ENCODE measurements at places on chromosomes 1 and 21.
A peak's percentile ranks its signal among the peaks of the same experiment; 100 is the strongest.

DNA sequence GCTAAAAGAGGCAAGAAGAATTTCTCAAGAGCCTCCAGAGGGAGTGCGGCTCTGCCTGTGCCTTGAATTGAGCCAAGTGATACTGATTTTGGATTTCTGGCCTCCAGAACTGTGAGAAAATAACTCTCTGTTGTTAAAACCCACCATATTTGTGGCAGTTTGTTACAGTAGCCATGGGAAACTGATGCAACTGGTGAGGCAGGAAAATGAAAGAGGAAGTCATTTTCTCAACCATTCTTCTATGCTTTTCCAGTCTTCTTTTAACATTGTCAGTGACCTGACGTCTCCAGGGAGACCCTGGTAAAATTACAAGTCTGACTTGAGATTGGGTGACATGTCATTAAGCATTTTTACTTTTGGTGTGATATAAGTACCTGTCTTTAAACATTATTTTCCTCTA, 5.8 kb downstream of the OR6P1 start:
- peak; percentile 49 for DNase-seq

GRCh38 chr1:109864930-109865612, 45.6 kb upstream of the CSF1 start:
- DNase-seq: no peak

- DNase-seq: peak; percentile 59
These were observed 38.8 kb downstream of the CASQ2 start for GRCh38 chr1:115729756-115730155.

- DNase-seq: no peak
These were observed 53.1 kb upstream of the CTPS1 start for GRCh38 chr1:40926441-40926840.

- peak; percentile 1 for DNase-seq
These were observed 28.4 kb upstream of the CEP350 start for GRCh38 chr1:179925922-179926849.

GRCh38 chr1:201002510-201002909, 21.0 kb downstream of the KIF21B start:
- DNase-seq: no peak

DNA sequence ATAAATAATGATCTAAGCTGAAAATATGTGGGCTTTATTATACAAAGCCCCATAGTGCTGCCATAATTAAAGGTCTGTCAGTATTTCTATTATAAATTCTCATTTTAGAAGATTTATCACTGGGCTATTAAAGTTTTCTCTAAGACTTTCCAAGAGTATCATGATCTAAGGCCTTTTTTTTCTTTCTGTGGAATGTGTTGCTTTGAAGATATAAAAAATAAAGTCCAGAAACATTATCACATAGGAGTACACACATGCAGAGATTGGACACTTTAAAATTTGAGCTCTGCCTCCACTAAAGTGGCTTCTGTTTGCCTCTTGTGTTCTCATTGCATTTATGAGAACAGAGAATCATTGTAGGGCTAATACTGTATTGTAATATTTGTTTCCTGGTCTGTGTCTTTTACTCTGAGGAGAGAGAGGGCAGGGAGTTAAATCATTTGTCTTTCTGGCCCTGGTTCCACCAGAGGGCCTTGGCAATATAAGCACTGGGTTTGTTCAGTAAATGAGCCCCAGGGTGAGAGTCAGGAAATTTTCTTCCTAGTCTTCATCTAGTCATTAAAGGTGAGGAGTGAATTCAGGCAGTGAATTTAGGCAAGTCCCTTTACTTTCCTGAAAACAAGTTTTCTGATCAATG, 70.2 kb downstream of the NFIA start:
- no peak for DNase-seq

DNA sequence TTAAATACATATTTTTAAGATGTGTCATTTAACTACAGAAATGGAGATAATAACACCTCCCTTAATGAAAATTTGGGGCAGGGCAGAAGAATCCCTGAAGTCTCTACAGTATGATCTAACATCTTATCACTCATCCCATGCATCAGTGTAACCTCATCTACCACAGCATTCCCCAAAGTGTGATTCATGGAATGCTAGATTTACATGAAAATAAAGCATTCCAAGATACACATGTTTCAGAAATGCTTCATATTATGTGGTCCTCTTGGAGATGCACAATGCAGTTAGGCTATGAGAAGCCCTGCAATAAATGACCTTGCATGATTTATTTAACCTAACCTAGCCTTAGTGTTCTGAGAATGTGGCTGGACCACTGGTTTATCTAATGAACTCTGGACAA, 166.9 kb upstream of the SYT6 start:
- DNase-seq: no peak

DNA sequence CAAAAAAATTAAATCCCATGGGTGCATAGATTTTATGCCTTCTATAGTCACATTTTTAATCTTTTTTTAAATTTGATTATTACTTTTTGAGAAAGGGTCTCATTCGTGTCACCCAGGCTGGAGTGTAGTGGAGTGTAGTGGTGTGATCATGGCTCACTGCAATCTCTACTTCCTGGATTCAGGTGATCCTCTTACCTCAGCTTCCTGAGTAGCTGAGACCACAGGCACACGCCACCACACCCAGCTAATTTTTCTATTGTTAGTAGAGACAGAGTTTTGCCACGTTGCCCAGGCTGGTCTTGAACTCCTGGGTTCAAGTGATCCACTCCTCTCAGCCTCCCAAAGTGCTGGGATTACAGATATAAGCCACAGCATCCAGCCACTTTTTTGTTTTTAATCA, 10.4 kb downstream of the CBR3 start:
- DNase-seq: no peak

DNA sequence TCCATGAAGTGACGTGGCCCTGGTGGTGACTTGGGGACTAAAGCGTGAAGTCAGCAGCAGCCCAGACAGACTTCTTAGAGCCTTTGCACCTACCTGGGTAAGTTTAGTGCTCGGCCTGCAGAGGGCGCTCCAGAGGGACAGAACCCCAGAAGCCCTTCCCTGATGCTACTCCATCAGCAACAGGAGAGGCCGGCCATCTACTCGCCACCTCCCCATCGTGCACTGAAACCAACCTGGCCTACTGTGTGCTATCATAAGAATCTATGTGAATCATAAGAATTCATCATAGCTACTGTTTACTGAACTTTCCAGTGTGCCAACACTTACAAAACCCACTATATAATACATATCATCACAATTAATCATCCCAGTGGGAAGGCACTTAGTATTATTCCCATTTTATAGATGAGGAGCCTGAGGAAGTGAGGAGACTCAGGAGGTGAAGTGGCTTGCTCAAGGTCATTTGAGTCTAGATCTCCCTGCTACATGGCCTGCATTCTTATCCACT, 7.9 kb upstream of the EDN2 start:
- DNase-seq: peak; percentile 44

- no peak for DNase-seq
These were observed 233.2 kb upstream of the PBX1 start for GRCh38 chr1:164325786-164326185.

- no peak for DNase-seq
These were observed 89.4 kb downstream of the SDCCAG8 start for GRCh38 chr1:243345205-243345604.

DNA sequence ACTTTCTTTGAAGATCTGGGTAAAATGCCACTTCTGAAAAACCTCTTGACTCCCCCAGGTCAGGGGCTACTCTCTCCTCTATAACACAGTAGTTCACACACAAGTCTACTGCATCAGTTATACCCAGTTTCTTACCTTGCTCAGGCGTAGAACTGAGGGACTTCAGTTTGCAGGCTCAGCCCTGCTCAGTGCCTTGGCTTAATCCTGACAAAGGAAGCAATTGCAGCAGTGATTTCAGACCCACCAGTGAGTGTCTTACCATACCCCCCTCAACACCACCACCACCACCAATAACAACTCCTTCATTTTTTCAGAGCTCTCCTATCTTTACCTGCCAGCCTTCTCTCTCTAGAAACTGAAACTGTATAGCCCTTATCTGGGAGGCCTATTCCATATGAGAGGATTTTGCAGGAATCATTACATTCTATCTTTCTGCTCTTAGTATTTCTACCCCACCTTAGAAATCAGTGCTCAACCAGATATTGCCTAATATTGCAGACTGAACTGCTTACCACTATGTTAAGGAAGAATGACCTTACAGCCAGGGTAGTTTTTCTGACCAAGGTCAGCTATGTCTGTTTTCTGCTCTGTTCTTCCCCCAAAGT, 105.5 kb upstream of the S1PR1 start:
- no peak for DNase-seq

DNA sequence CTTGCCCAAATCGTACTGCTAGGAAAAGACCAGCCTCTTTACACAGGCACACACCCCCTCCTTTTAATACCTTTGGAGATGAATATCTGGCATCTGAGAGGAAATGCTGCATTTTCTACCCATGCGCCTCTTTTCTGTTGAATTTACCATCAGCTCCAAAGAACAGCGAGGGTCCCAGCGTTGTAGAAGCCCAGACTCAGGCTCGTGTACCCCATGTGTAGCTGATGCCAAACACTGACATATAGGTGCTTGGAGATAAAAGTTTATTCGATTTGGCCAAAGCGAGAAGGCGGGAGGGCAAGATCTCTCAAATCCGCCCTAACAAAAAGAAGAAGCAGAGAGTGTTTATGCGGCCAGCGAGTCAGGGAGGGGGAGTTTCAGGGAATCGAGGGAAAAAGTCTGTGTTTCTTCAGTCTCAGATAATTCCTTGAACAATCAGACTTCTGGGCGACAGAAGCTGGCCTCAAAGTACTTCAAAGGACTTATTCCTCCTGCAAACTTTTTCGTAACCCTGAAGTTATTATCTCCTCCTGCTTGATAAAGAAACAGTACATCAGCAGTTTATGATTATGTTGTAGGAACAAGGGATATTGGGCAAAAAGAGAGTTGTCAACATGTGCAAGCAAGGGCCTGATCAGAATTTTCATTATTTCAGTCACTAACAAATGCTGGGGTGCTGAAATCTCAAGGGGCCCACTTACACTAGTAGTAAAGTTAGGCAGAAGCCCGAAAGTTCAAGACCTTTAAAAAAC, 642 bp upstream of the CREG1 start:
- DNase-seq: no peak

GRCh38 chr1:30665216-30666010, 58.0 kb downstream of the MATN1 start:
- no peak for DNase-seq

DNA sequence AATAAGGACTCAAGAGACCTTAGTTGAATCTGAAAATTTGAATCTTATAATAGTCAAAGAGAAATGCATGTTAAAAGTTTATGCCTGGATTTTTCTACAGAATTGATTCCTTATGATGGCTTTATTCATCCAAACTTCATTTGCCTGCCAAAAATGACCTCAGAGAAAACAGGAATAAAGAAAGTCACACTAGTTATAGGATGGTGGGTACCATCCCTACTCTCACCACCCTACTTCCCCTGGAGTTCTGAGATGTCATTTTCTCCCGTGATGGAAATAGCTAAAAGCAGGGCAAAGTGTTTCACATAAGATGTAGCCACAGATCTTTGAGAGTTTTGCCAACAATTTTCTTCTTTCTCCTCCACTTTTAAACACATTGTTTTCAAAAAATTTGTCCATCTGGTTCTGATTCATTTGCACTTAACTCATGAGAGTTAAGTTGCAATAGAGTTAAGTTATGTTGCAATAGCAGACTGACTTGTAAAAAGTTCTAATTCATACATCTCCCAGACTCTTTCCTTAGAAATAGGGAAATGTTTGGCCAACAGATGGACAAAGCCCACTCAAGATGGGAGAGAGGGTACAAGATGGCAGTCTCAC, 384.6 kb downstream of the PLPP3 start:
- DNase-seq: no peak

GRCh38 chr1:226404904-226405222, 3.0 kb downstream of the PARP1 start:
- no peak for DNase-seq

- DNase-seq: no peak
These were observed 73.9 kb upstream of the ANGPTL1 start for GRCh38 chr1:178944729-178945128.

DNA sequence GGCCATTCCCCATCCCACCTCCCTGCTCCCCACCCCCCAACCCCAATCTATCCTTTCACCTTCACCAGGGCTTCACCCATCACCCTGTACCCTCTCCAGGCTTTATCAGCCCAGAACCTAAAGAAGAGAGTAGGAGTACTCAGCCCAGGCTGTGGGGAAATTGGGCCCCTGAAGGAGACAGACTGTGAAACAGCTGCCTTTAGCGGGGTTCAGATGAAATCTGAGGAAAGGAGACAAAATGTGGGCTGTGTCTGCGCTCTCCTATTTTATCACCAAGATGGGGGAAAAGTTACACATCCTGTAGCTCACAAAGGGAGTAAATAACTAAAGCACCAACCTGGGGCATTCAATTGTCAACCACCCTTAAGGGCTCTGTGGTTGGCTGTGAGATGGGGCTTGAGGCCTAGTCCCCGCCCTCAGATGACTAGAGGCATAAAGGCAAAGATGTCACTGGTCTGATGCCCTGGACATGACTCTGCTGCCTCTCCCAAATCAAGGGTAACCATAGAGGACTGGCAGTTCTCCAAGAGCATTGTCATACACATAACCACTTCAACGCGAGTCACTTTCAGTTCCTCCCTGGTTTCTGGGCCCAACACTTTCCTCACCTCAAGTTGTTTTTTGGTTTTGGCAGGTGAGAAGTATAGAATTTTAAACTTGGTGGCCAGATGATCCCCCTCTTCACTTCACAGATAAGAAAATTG, 30.0 kb downstream of the SLC27A3 start:
- peak; percentile 94 for DNase-seq

- DNase-seq: no peak
These were observed 155.2 kb upstream of the KAZN start for GRCh38 chr1:14443164-14443787.

- peak; percentile 41 for DNase-seq
These were observed 422.7 kb downstream of the KIF26B start for GRCh38 chr1:245577191-245578157.

DNA sequence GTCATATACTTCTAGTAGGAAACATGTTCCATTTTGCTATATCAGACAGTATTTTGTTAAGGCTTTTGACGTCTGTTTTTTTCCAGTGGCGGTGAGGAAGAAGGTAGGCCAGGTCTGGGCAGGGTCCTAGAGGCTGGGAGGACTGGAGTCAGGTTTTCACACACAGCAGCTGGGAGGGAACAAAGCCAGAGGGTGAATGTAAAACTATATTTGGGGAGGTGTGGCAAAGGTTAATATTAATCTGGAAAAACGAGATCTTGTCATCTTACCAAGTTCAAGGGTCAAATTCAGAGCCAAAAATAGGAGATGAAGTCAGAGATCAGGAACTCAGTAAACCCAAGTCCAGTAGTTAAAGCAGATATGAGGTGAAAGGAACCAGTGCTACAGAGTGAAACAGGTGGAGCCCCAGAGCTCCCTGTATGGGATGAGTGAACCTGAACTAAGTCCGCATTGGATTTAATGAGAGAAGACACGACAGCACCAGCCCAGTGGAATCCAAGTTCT, 10.7 kb upstream of the OTUD7B start:
- no peak for DNase-seq

- DNase-seq: peak; percentile 42
These were observed 35.6 kb upstream of the SLC16A1 start for GRCh38 chr1:112991402-112992120.

GRCh38 chr1:176897350-176898236, 266.9 kb downstream of the ASTN1 start:
- DNase-seq: peak; percentile 48

- DNase-seq: no peak
These were observed 528.5 kb downstream of the MATN1 start for GRCh38 chr1:30194741-30195423.

All from inflammatory macrophage (primary cell).